ENCODE measurements at places on chromosomes 7 and 10.

GRCh38 chr7:8255680-8256655 lies 6.0 kb downstream of the ICA1 start:
- no peak for DNase-seq

GRCh38 chr10:69010151-69010640 lies 21.6 kb downstream of the KIFBP start:
- no peak for DNase-seq

GRCh38 chr7:129110258-129110981 lies 34.1 kb upstream of the TSPAN33 start:
- DNase-seq = no peak

DNA sequence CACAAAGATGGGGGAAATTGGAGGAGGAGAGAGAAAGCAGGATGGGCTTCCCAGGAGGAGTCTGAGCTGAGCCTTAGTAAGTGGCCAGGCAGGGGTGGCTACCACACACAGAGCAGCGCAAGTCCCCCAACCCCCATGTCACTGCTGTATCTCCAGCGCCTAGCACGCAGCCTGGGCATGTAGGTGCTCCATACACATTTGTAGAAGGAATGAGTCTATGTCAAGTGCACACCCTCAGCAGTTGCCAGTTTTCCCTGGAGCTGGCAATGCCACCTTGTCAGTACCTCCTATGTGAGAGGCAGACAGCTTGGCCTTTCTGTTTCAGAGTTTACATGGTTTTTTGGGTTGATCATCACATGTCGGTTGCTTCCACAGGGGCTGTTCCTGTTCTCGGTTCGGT lies 116.1 kb downstream of the CLEC2L start:
- DNase-seq = no peak

DNA sequence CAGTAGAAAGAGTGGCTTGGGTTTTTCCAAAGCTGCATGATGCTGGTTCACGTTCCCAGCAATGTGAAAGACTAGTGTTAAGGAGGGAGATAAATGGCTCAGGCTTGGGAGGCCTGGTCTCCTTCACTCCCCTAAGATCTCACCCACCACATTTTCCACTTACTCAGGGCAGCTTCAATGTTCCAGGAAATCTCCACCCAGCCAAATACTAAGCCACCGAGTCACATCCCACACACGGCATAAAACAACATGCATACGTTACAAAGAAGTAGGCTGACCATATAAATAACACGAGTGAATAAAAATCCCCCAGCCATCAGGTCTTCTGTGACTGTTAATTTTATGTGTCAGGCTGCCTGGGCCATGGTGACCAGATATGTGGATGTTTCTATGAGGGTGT lies 303.5 kb downstream of the SFMBT2 start:
- no peak for DNase-seq

- DNase-seq = no peak
These were observed 17.0 kb downstream of the FRMPD2 start for GRCh38 chr10:48257407-48257961.

DNA sequence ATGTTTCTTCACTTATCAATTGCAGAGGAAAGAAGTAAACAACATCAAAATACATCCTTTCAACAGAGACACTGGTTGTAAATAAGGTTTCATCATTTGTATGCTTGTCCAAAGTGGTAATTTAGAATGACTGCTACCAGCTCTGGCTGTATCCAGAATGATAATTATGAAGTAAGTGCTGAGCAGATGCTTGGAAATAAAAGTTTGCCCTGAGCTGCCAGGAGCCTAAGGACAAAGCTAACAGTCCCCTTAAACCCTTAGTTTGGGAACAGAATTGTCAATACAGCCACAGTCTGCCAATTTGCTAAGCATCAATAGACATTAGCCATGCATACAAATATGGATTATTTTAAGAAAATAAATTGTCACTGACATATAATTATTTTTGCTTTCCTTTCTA lies 147.0 kb upstream of the SLC13A1 start:
- DNase-seq = no peak

DNA sequence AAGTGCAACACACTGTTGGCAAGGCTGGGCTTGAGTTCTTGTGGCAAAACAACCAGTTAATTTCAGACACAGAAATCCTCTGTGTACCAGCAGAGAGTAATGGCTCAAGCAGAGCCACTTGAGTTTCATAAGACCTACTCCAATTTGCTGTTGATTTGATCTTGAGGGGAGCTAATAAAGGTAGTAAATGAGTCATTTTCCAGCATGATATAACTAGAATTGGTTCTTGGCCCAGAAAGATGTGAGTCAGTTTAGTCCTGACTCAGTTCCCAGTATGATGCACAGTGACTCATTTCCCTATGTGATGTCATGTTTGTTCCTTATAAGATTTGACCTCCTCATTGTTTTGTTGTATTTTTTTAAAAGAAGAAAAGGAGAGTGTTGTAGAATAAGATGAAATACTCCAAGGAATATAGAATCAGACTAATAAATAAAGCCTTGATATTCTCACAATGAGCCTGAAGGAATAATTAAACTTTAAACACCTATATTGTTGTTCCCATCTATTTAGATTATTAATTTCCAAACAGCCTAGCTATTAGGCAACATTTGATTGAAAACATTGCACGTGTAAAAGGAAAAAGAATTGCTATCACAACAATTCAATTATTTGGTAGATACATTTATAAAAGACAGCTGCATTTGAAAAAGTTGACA lies 186.2 kb downstream of the REEP3 start:
- DNase-seq = no peak

DNA sequence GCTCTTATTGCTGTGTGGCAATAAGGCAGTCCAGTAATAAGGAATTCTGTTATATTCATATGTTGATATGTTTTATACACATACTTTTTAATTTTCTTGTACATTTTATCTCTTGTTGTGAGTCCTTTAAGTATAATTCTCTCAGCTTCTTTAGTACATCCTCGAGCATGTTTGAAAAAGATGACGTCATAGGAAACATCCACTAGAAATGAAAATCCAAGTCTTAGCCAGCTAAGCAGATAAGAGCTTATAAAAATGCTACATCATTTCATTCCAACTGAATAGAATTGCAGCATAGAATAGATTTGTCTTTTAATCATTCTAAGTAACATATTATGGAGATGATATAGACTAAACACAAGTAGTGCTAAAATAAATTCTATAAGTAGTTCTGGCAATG lies 283.7 kb upstream of the FZD1 start:
- no peak for DNase-seq

DNA sequence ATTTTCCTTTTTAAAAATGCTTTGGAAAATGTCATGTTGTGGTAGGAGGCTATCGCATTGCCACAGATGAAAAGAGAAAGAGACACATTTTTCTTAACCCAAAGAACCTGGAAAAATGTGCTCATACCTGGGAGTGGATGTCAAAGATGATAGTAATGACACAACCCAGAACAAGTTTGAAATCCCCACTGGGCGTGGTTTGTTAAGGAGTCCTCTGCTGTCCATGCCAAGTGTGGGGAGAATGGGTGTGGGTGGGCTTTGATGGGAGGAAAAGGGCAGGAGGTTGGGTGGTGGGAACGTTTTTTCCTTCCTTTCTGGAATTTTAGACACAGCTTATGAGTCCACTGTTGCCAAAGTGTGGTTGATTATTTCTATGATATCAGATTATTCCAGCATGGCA lies 10.9 kb downstream of the OPTN start:
- no peak for DNase-seq

- DNase-seq = no peak
These were observed 96.3 kb downstream of the CPXM2 start for GRCh38 chr10:123795196-123795780.

DNA sequence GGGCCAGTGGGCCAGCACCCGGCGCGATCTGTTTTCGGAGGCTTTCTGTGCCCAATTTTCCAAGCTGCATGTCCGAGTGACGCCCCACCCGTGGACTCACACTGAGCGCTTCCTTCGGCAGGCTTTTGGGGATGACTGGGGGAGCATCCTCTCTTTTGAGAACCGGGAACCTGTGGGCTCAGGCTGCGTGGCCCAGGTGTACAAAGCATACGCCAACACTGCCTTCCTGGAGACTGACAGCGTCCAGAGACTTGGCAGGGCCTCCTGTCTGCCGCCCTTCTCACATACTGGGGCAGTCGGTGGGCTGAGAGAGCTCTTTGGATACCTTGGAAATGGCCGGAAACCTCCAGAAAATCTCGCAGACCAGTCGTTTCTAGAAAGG lies 1.0 kb downstream of the ADCK2 start:
- no peak for DNase-seq

DNA sequence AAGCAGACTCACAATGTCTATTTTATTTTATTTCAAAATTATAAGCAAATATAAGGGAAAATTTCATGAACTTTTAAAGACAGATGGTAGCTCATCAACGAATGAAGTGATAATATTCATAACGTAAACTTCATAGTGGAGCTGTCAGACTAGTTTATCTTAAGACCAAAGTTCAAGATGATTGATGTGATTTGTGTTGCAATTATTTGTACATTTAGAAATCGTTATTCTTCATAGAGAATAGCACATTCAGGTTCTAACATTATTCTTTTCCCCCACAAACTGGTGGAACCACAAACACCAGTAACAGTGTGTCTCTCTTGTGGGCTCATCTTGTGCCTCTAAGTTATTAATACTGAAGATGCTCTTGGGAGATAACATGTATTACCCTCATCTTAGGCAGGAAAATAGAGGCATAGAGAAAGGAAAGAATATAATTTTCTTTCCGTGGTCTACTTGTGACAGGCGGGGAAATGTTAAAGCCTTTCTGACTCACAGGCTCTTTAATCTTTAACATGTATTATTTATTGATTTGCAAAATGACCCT lies 37.0 kb downstream of the CCSER2 start:
- DNase-seq = no peak

DNA sequence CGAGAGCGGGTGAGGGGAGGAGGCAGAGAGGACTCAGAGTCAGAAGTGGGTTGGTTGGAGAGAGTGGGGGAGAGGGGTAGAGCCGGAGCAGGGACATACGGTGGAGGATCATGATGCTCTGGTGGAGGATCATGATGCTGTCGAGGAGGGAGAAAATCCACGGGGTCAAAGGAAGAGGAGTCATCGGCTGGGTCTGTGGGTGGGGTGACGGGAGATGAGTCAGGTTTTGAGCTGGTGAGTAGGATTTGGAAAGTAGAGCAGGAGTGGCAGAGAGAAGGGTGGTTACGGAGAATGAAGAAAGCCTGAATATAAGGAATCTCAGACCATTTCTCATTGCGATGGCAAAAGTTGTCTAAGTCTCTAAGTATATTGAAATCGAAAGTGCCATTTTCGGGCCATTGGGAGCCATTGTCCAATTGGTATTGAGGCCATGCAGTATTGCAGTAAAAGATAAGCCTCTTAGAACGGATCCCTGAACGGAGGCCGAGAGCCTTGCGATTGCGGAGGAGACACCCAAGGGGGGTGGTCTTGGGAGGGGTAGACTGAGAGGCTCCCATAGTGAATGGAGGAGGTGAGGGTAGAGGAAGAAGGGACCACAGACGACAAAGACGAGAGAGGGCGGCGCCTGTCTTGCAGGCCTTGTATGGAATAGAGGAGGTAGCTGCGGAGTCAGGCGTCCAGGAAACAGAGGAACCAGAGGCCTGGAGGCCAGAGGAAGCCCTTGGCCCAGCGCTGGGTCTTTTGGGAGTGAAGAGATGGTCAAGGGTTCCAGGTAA lies 23.8 kb downstream of the SCIN start:
- DNase-seq = no peak

DNA sequence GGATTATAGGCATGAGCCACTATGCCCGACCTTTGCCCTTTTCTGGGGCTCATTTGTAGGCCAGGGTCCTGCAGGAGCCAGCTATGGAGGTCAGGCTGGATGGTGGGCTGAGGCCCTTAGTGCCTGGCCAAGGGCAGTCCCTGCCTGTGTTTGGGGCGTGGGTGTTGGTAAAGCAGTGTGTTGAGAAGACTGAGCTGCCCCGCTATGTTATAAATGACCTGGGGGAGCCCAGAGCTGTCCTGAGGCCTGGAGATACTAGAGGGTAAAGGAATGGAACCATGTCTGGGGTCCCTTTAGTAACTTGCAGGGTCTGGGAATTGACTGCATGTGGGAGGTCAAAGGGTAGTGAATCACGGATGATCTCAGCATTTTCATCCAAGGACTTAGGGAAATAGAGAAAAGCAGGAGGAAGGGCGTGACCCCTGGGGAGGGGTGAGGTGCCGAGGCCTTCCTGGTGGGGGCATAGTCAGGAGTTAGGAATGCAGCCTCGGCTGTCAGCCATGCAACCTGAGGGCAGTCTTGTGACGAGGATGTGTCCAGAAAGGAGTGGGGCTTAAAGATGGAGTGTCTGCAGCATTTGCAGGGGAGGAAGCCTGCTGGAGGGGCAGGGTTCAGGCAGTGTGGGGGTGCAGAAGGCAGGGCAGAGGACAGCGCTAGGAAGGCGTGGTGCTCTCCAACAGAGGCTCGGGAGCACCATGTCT lies 31.5 kb downstream of the TMEM248 start:
- DNase-seq = no peak

DNA sequence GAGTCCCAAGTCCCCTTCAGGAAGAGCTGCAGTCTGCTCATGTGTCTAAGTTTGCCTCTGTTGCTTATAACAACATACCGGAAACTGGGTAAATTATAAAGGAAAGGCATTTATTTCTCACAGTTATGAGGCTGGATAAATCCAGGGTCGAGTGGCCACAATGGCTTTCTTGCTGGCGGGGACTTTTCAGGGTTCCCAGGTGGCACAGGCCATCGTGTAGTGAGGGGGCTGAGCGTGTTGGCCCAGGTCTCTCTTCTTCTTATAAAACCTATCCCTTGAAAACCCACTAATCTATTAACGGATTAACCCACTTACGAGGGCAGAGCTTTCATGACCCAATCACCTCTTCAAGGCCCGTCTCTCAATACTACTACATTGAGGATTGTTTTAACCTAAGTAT lies 8.7 kb downstream of the VIPR2 start:
- no peak for DNase-seq

- no peak for DNase-seq
These were observed 105.3 kb upstream of the LRGUK start for GRCh38 chr7:134021836-134022235.

DNA sequence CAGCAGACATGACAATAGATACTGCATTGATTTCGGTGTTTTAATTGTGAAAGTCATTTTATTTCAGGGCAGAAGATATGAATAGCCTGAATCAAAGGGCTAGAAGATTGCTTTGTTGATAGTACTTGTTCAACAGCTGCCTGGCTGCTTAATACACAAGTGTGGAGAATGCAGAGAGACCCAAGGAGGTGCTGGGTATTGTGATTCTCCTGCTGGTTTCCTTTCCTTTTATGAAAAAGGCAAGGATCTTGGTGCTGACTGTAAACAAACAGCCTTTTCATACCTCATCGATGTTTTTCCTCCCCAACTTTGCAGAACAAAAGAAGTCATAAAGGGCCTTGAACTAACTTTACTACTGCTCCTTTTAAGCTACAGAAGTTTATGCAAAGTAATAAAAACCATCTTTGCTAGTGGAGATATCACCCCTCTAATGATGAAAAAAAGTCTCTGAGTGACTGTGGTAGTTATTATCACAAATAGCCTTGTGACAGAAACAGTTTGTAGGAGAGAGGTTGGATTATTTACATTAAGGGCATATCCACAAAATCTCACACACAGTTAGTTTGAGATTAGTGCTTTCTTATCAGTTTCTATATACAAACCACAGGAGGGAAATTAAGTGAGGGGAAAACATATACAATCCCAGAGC lies 800.0 kb downstream of the LRMDA start:
- DNase-seq = no peak

GRCh38 chr10:110023785-110024465 lies 16.1 kb downstream of the ADD3 start:
- DNase-seq = no peak

GRCh38 chr10:67666416-67667034 lies 29.5 kb downstream of the CTNNA3 start:
- DNase-seq = no peak

Data from effector memory CD8-positive, alpha-beta T cell (primary cell).